DMS53 (cell line): ENCODE measurements at places on chromosomes 11 and 22.

- DNase-seq, result no peak
Measured at GRCh38 chr22:41302021-41302767, 869 bp downstream of the ZC3H7B start.

- DNase-seq, result peak; percentile 7
Measured at GRCh38 chr11:50088231-50088630, 55.6 kb downstream of the OR4C45 start.

GRCh38 chr11:369336-370018 is at the start of gene B4GALNT4:
Gene B4GALNT4, plus strand, starts transcription at chr11:369499. Its CDS starts 305 bp downstream, at chr11:369804.
- DNase-seq, result peak; percentile 87

DNA sequence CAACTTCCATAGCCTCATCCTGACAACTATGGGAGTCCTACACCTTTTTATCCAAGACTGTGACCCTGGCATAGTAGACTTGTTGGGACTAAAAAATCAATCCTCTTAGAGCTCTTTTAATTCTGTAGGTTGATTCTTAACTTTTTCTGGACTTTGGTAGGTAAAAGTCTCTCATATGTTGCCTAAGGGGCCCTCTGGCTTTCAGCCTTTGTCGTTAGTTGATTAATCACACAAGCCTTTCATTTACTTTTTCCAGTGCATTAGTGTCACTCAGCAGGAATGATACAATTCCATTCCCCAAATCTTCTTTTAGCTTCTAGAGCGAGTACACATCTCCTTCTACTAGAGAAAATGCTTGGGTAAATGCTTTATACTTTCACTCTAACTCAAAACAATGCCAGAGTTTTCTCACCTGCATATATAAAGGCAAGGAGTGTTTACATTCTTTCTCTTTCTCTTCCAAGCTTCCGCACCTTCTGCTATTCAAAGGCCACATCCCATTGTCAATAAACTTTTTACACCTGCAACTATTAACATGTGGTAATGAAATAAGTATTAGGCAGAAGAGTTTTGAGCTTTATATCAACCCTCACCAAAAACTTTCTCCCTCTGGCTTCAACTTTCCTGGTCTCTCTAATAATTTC is 516.6 kb downstream of the FAM181B start:
- peak; percentile 67 for DNase-seq

GRCh38 chr11:113778111-113778910 is 1.3 kb upstream of the CLDN25 start:
- no peak for DNase-seq

GRCh38 chr11:68990995-68991780 is 10.4 kb upstream of the MRGPRD start:
- no peak for DNase-seq
